ENCODE measurements at places on chromosomes 1 and 21.

- no peak for DNase-seq
Measured at GRCh38 chr1:167330601-167331293, 110.1 kb downstream of the POU2F1 start.

DNA sequence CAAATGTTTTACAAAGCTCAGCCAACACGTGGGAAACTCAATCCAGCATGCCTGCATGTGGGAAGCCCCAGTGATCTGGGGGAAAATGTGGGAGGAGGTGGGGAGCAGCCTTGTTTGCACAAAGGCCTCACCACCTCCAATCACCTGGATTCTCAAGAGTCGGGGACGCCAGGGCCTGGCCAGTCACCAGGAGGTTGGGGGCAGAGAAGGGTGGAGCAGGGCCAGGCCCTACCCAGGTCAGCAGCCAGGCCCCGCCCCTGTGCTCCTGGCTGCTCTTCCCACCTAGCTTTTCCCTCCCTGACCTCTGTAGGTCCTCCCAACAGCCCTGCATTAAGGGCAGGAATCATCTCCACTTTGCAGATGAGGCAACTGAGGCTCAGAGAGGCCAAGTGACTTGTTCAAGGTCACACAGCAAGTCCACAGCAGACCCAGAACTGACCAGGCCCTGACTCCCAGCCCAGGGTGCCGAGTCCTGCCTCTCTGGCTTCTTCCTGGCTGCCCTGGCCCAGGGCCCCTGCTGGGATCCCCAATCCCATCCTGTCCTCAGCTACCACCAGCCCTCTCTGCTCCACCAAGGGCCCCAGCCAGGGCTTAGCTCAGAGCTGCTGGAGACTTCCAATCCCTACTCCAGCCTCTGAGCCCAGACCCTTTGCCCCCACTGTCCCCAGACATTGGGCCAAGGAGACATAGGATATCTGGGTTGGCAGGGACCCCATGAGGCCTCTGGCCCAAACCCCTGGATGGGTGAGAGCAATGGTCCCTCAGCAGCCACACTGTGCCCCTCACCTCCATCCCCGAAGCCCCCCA, 508.6 kb downstream of the PTPRU start:
- no peak for DNase-seq

GRCh38 chr1:117655220-117655577, 49.4 kb downstream of the TENT5C start:
- no peak for DNase-seq

DNA sequence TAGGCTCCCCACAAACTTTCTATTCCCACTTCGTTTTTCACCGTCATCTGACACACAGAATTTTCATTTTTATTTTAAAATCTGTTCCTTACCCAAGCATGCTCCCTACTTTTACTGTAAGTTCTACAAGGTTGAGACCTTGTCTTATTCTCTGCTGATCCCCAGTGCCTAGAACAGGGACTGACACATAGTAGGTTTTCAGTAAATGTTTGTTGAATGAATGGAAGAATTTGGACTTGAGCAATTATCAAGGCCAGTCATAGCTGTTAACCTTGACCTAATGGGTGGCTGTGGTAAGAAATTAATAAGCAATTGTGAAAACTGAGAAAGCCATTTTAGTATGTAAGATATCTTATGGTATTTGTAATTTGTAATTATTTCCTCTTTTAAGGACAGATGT, 71.1 kb downstream of the LAMC1 start:
- DNase-seq: no peak

GRCh38 chr1:220326578-220326977, 54.3 kb upstream of the RAB3GAP2 start:
- no peak for DNase-seq

DNA sequence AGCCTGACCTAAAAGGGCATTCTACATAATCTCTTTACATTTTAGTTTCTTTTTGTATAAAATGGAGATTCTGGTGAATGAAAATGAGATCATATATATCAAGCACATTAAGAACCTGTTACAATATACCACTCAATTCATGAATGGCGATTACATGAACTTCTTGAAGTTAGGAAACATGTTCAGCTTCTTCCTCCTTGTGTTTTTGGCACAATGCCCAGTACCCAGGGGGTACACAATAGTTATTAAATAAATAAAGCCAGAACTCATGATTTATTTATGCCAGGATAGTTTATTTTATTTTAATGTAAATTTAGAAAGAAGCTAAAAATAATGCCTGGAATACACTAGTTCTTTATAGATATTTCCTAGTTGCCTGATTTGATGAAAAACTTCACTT, 186.0 kb upstream of the PTGFR start:
- no peak for DNase-seq

GRCh38 chr1:211468595-211468994, 23.4 kb downstream of the RD3 start:
- DNase-seq: no peak

GRCh38 chr1:36112823-36113222, 12.2 kb downstream of the COL8A2 start:
- no peak for DNase-seq

- DNase-seq: no peak
Measured at GRCh38 chr1:75338616-75339483, 204.7 kb downstream of the LHX8 start.

DNA sequence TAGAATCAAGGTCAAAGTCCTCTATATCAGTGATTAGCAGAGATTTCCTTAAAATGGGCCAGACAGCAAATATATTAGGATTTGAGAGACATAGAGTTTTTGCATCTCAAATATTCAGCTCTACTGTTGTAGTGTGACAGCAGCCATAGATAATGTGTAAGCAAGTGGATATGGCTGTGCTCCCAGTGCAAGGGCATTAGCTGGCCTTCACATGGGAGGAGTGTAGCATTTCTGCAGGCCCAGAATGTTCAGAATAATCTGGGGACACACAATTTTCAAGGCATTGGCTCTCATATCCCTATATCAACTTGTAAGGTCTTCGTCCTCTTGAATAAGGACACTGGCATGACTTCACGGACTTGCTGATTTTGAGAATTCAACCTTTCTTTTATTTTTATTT, 402.3 kb upstream of the ADAMTS5 start:
- no peak for DNase-seq

GRCh38 chr1:2290595-2291510, 62.7 kb downstream of the SKI start:
- peak; percentile 97 for DNase-seq

GRCh38 chr1:115182012-115182715, 92.9 kb upstream of the TSPAN2 start:
- no peak for DNase-seq

Data from suppressor macrophage treated with lipopolysaccharide for 4 hours (primary cell).